ENCODE measurements at places on chromosomes 12 and 14.

DNA sequence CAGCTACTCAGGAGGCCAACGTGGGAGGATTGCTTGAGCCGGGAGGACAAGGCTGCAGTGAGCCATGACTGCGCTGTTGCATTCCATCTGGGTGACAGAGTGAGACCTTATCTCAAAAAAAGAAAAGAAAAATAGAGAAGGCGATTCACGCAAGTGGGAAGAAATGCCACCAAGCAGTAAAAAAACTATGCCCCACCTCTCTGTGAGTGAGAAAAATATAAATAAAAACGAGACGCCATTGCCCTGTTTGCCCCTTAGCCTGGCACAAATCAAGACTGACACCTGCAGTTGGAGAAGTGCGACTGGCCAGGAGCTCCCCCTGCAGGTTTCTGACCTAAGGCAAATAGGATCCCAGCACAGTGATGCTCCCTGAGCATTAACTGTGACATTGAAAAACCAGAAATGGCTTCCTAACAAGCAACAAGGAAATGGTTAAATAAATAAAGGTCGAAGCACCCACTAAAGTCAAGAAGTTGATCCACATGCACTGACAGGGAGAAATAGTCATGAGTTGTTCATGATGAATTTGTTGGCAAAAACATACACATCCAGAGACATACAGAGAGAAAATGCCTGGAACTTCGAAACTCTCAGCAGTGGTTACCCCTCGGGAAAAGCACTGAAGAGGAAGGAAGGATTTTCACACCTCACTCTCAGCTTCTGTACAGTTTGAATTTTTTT is 21.1 kb downstream of the GSC start:
- peak; percentile 22 for DNase-seq

DNA sequence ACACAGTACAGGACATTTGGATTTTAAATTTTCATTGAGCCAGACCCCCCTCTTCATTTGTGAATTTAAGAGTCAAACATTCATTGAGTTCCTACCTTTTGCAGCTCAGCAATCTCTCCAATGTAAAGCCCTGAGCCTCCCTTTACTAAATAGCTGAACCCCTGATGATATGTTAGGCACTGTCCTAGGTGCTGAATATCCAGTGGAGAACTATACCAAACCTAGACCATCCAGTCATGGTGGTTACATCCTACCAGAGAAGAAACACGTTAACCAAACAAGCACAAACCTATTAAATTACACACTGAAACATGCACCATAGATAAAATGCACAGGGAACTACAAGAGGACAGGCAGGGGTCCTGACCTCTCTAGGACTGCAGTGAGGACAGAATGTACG is 1585.3 kb upstream of the TMEM132C start:
- no peak for DNase-seq

- no peak for DNase-seq
Measured at GRCh38 chr12:19151298-19151697, 21.8 kb downstream of the PLEKHA5 start.

GRCh38 chr12:3155702-3156370 is 78.7 kb downstream of the TSPAN9 start:
- no peak for DNase-seq

- no peak for DNase-seq
Measured at GRCh38 chr12:102535306-102535705, 54.9 kb upstream of the IGF1 start.

GRCh38 chr12:67482751-67483661 is 165.5 kb upstream of the DYRK2 start:
- DNase-seq = peak; percentile 52

GRCh38 chr12:13069380-13069779 is 25.2 kb downstream of the FAM234B start:
- no peak for DNase-seq
